ENCODE measurements at places on chromosomes 5 and 9. TPM values are rescaled to one million over a fixed set of nuclear protein-coding genes. Genes with fewer than 3 reads are reported as not detected.
A peak's percentile ranks its signal among the peaks of the same experiment; 100 is the strongest.

GRCh38 chr5:72817671-72818266 lies 1.3 kb downstream of the TNPO1 start:
- H3K36me3 ChIP-seq = peaks cover 1% of the 10 kb centered on the region
- peak overlapping the region; percentile 100 for H3K27ac ChIP-seq
- peaks cover 28% of the 10 kb centered on the region for H3K4me1 ChIP-seq
- no peaks in the 10 kb centered on the region for H3K27me3 ChIP-seq
- DNase-seq = no peak

- DNase-seq = no peak
- H3K4me1 ChIP-seq = no peaks in the 10 kb centered on the region
- H3K27me3 ChIP-seq = peaks cover 4% of the 10 kb centered on the region
- no peak overlapping the region for H3K4me3 ChIP-seq
- peak overlapping the region; percentile 64 for H3K27ac ChIP-seq
Measured at GRCh38 chr9:130150779-130151382, 21.3 kb upstream of the NCS1 start.

GRCh38 chr5:95441636-95442035 lies 50.5 kb downstream of the FAM81B start:
- no peak for DNase-seq
- no peak overlapping the region for H3K4me3 ChIP-seq
- no peaks in the 10 kb centered on the region for H3K36me3 ChIP-seq
- no peak overlapping the region for H3K27ac ChIP-seq
- H3K4me1 ChIP-seq = peaks cover 14% of the 10 kb centered on the region

Gene GCNT4
- 3.3 TPM for total RNA-seq

GRCh38 chr5:90874066-90874465 lies 315.5 kb downstream of the ADGRV1 start:
- peaks cover 11% of the 10 kb centered on the region for H3K4me1 ChIP-seq
- no peak for DNase-seq

GRCh38 chr5:73442996-73443627 lies 5.5 kb downstream of the FOXD1 start:
- H3K4me1 ChIP-seq = peaks cover 2% of the 10 kb centered on the region
- DNase-seq = no peak
- peaks cover 87% of the 10 kb centered on the region for H3K27me3 ChIP-seq
- H3K36me3 ChIP-seq = no peaks in the 10 kb centered on the region
- H3K27ac ChIP-seq = no peak overlapping the region

GRCh38 chr5:136137497-136138220 lies 5.0 kb downstream of the SMAD5 start:
- no peaks in the 10 kb centered on the region for H3K36me3 ChIP-seq
- H3K4me1 ChIP-seq = peaks cover 32% of the 10 kb centered on the region
- no peak for DNase-seq
- no peak overlapping the region for H3K4me3 ChIP-seq
- no peaks in the 10 kb centered on the region for H3K27me3 ChIP-seq

GRCh38 chr9:37592108-37592951 lies at the start of gene TOMM5:
Gene TOMM5, minus strand, starts transcription at chr9:37592597. Its CDS starts 65 bp downstream, at chr9:37592532.
- H3K36me3 ChIP-seq = peaks cover 2% of the 10 kb centered on the region
- DNase-seq = peak; percentile 67
- H3K4me1 ChIP-seq = peaks cover 13% of the 10 kb centered on the region
- peak within 1 kb of the TSS; percentile 97 for H3K27ac ChIP-seq
- peaks cover 17% of the 10 kb centered on the region for H3K27me3 ChIP-seq

DNA sequence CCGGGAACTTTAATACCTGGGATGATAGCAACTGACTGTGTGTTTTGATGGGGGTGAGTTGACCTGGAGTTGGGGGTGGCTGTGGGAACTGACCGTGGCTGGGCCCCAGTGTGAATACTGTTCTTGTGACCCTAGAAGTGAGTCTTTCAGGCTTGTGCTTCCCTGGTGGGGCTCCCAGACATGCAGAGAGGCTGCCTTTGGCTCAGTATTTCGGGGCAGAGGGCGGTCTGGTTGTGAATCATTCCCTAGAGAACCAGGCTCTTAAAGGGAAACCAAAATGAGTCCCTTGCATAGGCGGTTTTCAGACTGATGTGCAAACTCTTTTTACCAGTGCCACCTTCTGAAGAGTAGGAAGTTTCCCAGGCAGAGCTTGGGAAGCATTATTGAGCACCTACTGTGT lies 132.1 kb downstream of the MACROH2A1 start:
- H3K27ac ChIP-seq = no peak overlapping the region
- H3K27me3 ChIP-seq = peaks cover 4% of the 10 kb centered on the region
- no peak for DNase-seq

GRCh38 chr5:154587123-154588026 lies 109.3 kb upstream of the HAND1 start:
- peaks cover 7% of the 10 kb centered on the region for H3K4me1 ChIP-seq
- peaks cover 29% of the 10 kb centered on the region for H3K27me3 ChIP-seq
- no peak overlapping the region for H3K4me3 ChIP-seq
- no peak overlapping the region for H3K27ac ChIP-seq
- H3K36me3 ChIP-seq = no peaks in the 10 kb centered on the region
- DNase-seq = no peak

Gene RASGEF1C
- 0.51 TPM for total RNA-seq

Gene FSTL4
- 2.4 TPM for total RNA-seq

DNA sequence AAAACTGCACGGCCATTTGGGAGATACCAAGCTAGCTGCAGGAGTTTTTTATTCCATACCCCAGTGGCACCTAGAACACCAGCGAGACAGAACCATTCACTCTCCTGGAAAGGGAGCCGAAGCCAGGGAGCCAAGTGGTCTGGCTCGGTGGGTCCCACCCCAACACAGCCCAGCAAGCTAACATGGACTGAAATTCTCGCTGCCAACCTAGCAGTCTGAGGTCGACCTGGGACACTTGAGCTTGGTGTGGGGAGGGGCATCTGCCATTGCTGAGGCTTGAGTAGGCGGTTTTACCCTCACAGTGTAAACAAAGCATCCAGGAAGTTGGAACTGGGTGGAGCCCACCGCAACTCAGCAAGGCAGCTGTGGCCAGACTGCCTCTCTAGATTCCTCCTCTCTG lies 108.9 kb upstream of the CHD1 start:
- peaks cover 4% of the 10 kb centered on the region for H3K36me3 ChIP-seq
- H3K4me1 ChIP-seq = peaks cover 3% of the 10 kb centered on the region
- H3K27me3 ChIP-seq = no peaks in the 10 kb centered on the region
- H3K27ac ChIP-seq = no peak overlapping the region

DNA sequence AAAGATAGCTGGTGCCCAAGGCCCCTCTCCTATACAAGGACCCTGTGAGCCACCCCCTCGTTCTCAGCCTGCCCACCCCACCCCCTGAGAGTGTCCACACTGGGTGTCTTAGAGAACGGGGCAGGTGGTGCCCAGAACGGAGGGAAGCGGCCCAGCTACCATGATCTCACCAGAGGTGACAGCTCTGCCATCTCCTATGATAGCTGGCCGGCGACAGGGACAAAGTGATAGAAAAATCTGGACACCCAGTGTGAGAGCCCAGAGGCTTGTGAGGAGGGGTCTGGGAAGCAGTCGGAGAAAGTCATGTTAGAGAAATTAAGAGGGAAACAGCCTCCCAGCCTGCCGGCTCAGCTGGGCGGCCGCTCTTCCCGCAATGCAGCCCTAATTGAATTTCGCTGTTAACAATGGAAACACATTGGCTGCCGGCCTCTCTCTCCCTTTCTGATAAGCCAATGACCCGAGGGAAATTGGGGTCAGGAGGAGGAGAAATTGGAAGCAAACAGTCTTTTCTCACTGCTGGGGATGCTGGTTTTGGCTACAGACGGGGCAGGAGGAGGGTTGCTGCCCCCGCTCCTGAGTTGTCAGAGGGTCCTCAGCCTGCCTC lies 32.3 kb downstream of the HK3 start:
- no peak overlapping the region for H3K27ac ChIP-seq
- H3K27me3 ChIP-seq = peaks cover 28% of the 10 kb centered on the region
- no peaks in the 10 kb centered on the region for H3K36me3 ChIP-seq
- no peak for DNase-seq
- H3K4me3 ChIP-seq = no peak overlapping the region

DNA sequence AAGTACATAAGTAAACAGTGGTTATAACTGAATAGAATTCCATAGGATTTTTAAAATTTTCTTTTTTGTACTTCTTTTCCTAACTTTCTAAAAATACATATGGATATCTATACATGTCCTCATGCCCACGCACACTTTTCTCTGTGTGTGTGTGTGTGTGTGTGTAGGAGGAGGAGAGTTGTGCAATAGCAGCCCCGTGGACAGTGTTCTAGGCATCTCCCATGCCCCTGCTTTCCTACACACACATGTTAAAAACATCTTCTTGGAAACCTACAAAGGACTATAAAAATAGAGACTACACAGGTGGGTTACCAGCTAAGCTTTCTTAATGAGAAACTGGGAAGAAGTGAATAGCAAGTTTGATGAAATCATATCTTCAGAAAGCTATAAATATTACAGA lies 19.8 kb upstream of the HEXB start:
- no peak for DNase-seq
- peaks cover 12% of the 10 kb centered on the region for H3K4me1 ChIP-seq
- H3K27ac ChIP-seq = no peak overlapping the region
- no peaks in the 10 kb centered on the region for H3K36me3 ChIP-seq

Gene IRX1
- total RNA-seq = 2.4 TPM

- H3K27ac ChIP-seq = no peak overlapping the region
- DNase-seq = no peak
- H3K4me3 ChIP-seq = no peak overlapping the region
- H3K27me3 ChIP-seq = no peaks in the 10 kb centered on the region
- H3K36me3 ChIP-seq = no peaks in the 10 kb centered on the region
Measured at GRCh38 chr5:84585218-84585617, 200.5 kb upstream of the EDIL3 start.

- no peak for DNase-seq
- no peak overlapping the region for H3K27ac ChIP-seq
- no peaks in the 10 kb centered on the region for H3K4me1 ChIP-seq
- H3K36me3 ChIP-seq = no peaks in the 10 kb centered on the region
- no peaks in the 10 kb centered on the region for H3K27me3 ChIP-seq
Measured at GRCh38 chr5:44869928-44870327, 61.2 kb downstream of the MRPS30 start.

DNA sequence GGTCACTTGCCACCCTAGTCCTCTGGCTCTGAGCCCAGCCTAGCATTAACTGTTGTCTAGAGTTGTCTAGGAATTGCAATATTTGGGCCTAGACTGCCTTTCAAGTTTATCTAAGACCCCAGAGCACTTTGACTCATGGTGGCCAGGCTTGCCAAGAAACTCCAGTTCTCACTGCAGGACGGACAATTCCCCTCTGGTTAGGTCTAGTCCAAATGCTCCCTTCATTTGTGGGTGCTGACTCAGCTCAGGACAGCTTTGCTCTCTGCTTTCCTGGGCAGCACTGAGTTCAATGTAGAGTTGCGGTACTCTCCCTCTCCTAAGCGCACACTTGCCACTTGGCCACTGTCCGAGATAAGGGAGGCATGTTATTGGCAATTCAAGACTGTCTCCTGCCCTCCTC lies 619.4 kb downstream of the TLE1 start:
- no peak overlapping the region for H3K4me3 ChIP-seq
- DNase-seq = no peak
- no peaks in the 10 kb centered on the region for H3K36me3 ChIP-seq
- H3K4me1 ChIP-seq = no peaks in the 10 kb centered on the region

DNA sequence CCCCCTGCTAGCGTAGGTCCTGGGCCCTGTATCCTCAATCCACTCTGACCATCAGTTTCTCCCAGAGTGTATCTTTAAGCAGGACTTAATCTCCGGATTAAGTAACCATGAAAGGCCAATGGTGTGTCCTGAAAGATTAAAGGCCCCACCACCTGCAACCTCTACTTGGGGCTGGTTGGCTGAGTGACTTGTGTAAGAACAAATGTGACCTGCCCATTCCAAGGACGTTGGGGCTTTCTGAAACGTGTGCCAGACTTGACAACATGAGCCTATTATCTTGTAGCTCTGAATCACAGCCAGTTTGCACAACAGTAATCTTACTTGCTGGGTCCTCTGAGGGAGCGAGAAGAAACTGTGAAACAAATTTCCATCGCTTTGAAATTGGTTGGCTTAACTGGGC lies 3.1 kb upstream of the PRELID2 start:
- no peak overlapping the region for H3K4me3 ChIP-seq
- no peaks in the 10 kb centered on the region for H3K36me3 ChIP-seq
- peaks cover 13% of the 10 kb centered on the region for H3K4me1 ChIP-seq
- H3K27ac ChIP-seq = no peak overlapping the region

DNA sequence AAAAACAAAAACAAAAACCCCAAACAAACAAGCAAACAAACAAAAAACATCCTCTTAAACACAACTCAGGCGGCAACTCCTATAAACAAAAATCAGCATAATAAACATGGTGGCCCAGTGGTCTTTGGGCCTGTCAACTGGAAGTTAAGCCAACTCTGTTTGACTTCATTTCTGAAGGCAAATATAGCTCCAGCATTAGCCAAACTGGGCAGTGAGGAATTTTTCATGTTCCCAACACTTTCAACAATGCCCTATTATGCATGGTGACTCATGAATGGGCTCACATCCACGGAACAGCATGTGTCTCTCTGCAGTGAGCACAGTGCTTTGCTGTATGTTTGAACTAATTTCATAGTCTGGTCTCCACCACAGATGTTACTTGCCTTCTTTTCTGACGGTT lies 143.9 kb upstream of the STC2 start:
- H3K27me3 ChIP-seq = peaks cover 14% of the 10 kb centered on the region
- H3K27ac ChIP-seq = no peak overlapping the region
- peaks cover 7% of the 10 kb centered on the region for H3K4me1 ChIP-seq
- DNase-seq = no peak
- H3K36me3 ChIP-seq = no peaks in the 10 kb centered on the region

GRCh38 chr9:34573599-34574325 lies 15.8 kb downstream of the CNTFR start:
- H3K36me3 ChIP-seq = no peaks in the 10 kb centered on the region
- peaks cover 15% of the 10 kb centered on the region for H3K4me1 ChIP-seq
- no peak overlapping the region for H3K4me3 ChIP-seq
- DNase-seq = no peak

Gene PCDH12
- total RNA-seq = not detected

Gene DIRAS2
- total RNA-seq = not detected

- H3K27ac ChIP-seq = no peak overlapping the region
- H3K4me3 ChIP-seq = no peak overlapping the region
- no peak for DNase-seq
- H3K4me1 ChIP-seq = no peaks in the 10 kb centered on the region
Measured at GRCh38 chr9:112059966-112060320, 115.2 kb downstream of the SUSD1 start.

DNA sequence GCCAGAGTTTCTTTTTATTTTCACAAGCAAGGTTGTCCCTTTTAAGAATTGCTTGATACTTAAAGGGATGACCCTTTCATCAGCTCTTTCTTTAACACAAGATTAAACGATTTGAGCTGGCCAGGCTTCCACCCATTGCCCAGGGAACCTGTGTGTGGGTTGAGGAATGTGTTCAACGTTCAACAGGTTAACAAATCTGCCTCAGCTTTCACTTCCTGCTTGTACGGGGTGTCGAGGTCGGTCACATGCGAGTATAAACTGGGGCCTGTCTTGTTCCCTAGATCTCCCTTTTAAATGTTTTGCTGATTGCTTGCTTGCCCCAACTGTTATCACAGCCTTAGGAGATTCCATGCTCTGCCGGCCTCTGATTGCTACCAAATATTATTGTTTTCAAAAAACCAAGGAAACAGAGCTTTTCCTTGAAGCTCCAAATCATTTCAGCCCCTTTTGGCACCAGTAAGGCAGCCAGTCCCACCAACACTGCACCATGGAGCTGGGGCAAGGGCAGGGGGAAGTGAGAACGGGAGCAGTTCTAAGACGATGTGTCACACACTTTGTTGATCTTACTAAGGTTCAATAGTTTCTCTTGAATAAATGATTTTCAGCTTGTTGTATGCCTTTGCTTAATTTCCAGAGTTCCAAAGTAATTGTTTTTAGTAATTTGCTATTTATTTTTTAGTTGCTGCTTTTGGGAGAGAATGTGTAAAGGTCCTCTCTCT lies 10.7 kb upstream of the CLK4 start:
- H3K4me1 ChIP-seq = no peaks in the 10 kb centered on the region
- no peak for DNase-seq
- H3K36me3 ChIP-seq = no peaks in the 10 kb centered on the region
- H3K27me3 ChIP-seq = peaks cover 12% of the 10 kb centered on the region
- no peak overlapping the region for H3K27ac ChIP-seq

Gene GPR151
- not detected for total RNA-seq

Measured in progenitor cell of endocrine pancreas (in vitro differentiated cells).